ENCODE measurements at places on chromosomes 7 and 10.

GRCh38 chr7:48481235-48481634 lies 310.0 kb downstream of the ABCA13 start:
- peak; percentile 3 for DNase-seq

GRCh38 chr7:123725586-123726171 lies 23.1 kb downstream of the WASL start:
- DNase-seq: no peak

DNA sequence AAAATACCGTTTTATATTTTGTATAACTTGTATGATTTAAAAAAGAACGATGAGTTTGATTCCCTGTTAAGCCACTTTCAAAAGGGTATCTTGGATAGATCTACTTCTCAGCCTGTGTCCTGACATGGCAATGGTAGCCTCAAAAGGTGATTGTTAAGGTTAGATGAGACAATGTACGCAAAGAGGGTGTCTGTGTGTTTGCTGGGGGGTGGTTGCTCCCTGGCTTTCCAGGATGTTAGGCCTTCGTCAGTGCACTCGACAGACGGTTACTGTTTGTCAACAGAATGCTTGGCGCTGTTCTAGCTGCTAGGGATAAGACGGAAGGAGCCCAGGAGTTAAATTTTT lies 90.3 kb downstream of the NEURL1 start:
- DNase-seq: no peak

- peak; percentile 19 for DNase-seq
Observed at GRCh38 chr10:104642658-104643302, 1.7 kb downstream of the SORCS3 start.

GRCh38 chr7:156540619-156541165 lies 99.9 kb upstream of the RNF32 start:
- DNase-seq: no peak

DNA sequence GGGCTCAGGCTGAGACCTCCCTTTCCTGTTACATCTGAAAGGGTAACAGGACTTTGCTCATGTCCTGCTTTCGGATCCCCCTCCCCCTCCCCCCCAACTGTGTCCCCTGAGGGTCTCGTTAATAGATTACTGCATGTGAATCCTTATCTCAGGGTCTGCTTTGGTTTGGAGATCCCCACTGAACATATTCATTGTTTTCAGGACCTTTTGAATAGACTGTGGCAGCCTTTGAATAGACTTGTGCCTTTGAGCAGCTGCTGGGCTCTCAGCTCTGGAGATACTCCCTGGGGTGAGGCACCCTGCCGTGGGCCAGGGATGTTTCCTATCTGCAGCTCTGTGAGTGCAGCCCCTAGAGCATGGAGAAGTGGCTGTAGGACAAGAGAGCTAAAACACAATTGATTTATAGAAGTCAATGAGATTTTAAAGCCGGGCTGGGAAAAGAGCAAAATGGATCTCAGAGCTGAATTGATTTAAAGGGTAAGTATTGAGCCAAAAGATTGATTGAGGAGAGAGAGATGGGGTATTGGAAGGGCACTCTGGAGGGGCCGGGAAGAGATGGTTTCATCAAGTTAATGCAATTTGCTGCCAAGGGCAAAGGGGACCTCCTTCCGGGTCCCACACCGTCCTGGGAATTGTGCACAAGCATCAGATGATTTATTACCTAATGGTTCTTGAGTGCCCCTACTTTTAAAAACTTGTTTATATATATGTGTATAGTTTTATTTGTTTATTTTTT lies 9.9 kb downstream of the ARHGAP22 start:
- no peak for DNase-seq

- no peak for DNase-seq
Observed at GRCh38 chr10:37713642-37714041, 143.8 kb downstream of the ZNF248 start.

- DNase-seq: no peak
Observed at GRCh38 chr7:56030340-56030739, 20.9 kb downstream of the PSPH start.

GRCh38 chr10:3684891-3685290 lies 100.1 kb downstream of the KLF6 start:
- DNase-seq: no peak

GRCh38 chr10:101041252-101041761 lies 10.3 kb downstream of the SFXN3 start:
- peak; percentile 86 for DNase-seq

DNA sequence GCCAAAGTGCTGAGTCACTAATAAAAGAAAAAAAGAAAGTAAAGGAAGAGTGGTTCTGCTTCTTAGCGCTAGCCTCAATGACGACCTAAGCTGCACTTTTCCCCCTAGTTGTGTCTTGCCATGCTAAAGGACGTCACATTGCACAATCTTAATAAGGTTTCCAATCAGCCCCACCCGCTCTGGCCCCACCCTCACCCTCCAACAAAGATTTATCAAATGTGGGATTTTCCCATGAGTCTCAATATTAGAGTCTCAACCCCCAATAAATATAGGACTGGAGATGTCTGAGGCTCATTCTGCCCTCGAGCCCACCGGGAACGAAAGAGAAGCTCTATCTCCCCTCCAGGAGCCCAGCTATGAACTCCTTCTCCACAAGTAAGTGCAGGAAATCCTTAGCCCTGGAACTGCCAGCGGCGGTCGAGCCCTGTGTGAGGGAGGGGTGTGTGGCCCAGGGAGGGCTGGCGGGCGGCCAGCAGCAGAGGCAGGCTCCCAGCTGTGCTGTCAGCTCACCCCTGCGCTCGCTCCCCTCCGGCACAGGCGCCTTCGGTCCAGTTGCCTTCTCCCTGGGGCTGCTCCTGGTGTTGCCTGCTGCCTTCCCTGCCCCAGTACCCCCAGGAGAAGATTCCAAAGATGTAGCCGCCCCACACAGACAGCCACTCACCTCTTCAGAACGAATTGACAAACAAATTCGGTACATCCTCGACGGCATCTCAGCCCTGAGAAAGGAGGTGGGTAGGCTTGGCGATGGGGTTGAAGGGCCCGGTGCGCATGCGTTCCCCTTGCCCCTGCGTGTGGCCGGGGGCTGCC lies at the start of gene IL6:
TSS of gene IL6 (plus strand) at position 294 of the 807 bp plus-strand sequence. CDS start at position 357, 63 bp downstream.
- DNase-seq: peak; percentile 94

GRCh38 chr10:112215342-112215774 lies 31.8 kb upstream of the GPAM start:
- peak; percentile 51 for DNase-seq

DNA sequence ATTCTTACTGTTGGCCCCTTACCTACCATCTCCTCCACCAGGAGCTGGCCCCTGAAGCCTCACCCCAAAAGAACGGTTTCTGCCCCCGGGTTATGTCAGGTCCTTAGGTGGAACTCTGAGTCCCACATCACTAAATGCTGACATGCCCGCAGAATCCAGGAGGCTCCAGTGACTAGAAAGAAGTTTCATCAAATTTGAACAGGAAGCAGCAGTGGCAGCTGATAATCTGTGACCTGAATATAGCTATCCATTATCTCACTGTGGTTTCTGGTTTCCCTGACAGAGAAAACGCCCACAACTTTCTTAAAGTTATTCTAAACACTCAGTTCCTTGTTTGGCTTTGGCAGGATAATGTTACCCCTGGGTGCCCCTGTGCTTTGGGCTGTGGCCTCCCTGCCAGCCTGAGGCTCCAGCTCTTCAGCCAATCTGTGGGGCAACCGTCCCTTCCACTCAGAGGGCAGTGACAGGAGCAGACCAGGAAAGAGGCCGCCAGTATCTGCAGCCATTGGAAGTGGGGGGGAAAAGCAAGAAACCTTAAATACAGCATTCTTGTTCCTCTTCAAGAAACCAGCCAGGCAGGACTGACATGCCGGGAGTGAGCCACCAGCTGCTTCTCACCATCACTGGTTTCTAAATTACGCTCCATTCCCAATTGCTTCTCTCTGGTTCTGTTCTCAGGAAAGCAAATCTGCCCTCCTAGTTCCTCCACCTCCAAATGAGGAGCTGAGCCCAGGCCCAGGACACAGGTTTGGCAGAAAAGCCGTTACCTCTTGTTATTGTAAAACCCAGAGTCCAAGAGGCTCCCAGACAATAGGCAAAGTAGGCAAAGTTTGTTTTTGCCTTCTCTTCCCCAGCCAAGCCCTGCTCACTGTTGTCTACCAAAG lies 41.2 kb upstream of the VCL start:
- peak; percentile 34 for DNase-seq

- DNase-seq: peak; percentile 67
Observed at GRCh38 chr7:112296432-112296831, 89.9 kb downstream of the ZNF277 start.

DNA sequence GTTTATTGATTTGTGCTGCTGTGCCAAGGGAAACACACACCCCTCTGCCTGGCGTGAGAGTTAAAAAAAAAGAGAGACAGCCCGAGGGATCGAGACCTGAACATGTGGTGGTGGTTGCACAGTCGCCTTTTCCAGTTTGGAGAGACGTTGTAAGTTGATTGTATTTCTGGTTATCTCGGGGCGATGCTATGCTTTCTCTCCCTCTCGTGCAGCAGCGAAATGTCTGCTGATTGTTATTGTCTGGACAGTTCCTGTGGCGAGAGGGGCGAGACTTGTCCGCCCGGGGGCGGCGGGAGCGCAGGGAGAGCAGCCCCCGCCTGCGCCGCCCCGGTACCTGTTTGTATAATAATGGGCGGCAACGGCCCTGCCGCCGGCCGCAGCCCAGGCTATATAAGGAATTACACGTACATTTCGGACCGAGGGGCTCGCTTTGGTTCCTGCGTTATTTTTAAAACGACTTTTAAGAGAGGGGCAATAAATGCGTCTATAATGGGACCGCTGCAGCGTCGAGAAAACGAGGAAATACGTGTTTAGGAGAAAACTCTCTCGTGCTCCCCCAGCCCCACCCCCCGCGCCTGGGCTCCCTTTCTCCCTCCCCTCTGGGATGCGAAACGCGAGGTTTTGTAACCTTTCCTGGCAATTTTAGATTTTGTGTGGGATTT lies 1.7 kb downstream of the ZEB1 start:
- peak; percentile 43 for DNase-seq

GRCh38 chr7:4607311-4607729 lies 74.8 kb upstream of the FOXK1 start:
- DNase-seq: no peak

DNA sequence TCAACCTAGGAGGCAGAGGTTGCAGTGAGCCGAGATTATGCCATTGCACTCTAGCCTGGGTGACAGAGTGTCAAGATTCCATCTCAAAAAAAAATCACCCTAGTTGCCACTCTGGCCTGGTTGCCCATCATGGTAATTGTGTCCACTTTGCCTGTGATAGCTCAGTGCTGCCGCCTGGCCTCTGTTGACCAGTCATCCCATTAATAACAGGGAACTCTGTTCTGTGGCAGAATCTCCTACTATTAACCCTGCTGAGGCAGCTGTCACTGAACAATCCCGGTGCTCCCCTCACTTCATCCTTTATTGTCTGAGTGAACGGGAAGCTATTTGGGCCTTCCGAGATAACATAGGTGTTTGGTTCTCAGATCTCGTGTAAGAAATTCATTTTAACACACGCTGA lies 14.6 kb downstream of the ZNF3 start:
- DNase-seq: no peak

- DNase-seq: peak; percentile 37
Observed at GRCh38 chr10:4301291-4302045, 516.5 kb upstream of the KLF6 start.

GRCh38 chr10:127193125-127193524 lies 3.3 kb downstream of the INSYN2A start:
- DNase-seq: peak; percentile 70

- no peak for DNase-seq
Observed at GRCh38 chr10:34327184-34327583, 487.9 kb downstream of the PARD3 start.

DNA sequence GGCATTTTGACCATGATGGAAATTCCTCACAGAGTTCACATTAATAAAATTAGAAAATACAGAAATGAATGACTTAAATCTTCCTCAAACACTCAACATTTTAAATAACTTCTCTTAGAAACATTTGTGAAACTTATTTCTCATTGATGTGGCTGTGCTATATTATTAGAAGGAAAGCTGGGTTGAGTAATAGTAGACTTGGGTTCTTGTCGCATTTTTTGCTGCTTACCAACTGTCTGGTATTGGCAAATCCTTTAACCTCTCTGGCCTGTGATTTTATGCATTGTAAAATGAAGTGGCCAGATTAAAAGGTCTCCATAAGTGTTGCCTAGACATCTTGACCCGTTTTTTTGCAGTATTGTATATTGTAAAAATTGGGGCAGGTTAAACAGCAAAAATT lies 66.5 kb downstream of the VPS50 start:
- peak; percentile 47 for DNase-seq

- no peak for DNase-seq
Observed at GRCh38 chr10:118950190-118950680, 79.3 kb upstream of the NANOS1 start.

DNA sequence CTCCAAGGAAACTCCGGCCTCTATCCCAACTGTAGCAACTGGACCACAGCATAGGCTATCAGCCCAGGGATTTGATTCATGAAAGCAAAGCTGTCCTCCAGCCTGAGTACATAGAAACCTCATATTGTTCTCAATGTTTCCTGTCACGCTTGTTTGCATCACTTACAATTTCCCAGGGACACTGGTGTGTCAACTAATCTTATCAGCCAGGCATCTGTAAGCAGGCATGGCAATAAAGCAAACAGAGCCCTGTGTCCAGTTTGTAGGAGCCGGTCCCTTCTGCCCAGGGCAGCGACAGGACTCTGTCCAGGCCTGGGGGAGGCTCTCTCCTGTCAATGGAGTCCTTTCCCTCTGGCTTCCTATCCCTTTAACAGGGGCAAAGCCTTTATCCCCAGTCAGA lies 23.0 kb upstream of the CDHR3 start:
- no peak for DNase-seq

- DNase-seq: peak; percentile 96
Observed at GRCh38 chr10:6239213-6239991, 36.7 kb downstream of the PFKFB3 start.

GRCh38 chr10:47233631-47234030 lies 66.4 kb upstream of the GDF10 start:
- DNase-seq: no peak

DNA sequence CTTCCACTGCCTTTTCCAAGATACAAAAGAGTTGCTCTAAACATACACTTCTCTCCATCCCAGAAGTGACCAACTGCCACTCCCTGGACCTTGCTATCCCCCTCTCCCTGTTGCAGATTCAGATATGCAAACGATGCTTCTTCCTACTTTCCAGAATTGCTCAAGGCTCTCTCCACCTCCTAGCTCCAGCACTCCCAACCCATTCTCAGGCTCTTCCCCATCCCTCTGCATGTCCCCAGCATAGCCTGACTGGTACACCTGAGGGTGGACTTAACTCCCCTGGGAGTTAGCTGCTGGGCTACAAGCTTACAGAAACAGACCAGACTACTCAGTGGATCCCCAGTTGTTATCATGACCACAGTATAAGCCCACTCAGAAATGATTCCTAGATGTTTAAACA lies 27.6 kb downstream of the MKRN1 start:
- DNase-seq: no peak

DNA sequence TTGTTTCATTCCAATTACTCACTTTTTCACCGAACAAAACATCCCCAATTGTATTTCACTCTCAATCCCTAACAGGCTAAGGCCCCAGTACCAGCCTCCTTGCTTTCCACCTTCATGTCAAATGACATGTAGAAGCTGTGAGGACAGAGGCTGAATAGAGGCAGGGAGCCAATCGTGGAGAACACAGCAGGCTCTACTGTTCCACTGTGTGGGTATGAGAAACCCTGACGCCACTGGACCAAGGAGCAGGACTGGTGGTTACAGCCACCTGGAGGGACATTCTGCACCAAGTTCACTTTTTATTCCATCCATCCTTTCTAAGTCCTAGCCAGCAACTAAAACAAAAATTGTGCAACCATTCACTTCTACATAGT lies 502.8 kb downstream of the SORCS1 start:
- no peak for DNase-seq

GRCh38 chr7:108017776-108018151 lies 14.8 kb upstream of the LAMB1 start:
- no peak for DNase-seq

- DNase-seq: peak; percentile 78
Observed at GRCh38 chr7:2082139-2082998, 150.4 kb downstream of the MAD1L1 start.

Data from fibroblast of skin of scalp (primary cell).